ENCODE measurements at places on chromosomes 4 and X.

DNA sequence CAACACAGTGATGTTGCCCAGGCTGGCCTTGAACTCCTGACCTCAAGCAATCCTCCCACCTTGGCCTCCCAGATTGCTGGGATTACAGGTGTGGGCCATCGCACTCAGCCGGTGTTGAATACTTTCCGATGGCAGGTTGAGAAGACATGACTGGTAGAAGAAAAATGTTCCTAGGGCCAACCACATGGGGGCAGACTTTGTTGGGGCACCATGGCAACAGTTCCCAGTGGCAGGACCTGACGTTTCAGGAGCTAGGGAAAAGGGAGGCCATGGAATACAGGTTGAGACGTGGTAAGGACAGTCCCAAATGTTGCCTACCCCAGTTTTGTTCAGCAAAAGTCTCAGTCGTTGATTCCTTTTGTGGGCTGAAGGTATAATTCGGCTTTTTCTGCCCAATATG, 134.6 kb downstream of the ASMT start:
- no peak for DNase-seq

DNA sequence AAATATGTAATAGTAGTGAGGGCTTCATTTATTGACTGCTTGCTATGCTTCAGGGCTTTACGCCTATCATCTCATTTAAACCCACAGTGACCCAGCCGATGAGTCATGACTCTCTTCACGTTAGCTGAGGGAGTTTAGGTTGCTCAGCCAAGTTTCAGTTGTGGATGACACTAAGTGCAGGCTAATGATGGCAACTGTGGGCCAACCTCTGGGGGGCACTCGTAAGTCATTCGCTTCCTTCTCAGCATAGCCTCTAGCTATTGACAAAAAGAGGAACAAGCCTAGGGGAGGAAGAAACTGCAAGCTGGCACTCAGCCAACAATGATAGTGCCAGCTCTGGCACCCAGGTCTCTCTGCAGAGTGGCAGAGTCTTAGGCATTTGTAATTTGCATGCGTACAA, 325.0 kb downstream of the ARHGAP10 start:
- peak; percentile 28 for DNase-seq

DNA sequence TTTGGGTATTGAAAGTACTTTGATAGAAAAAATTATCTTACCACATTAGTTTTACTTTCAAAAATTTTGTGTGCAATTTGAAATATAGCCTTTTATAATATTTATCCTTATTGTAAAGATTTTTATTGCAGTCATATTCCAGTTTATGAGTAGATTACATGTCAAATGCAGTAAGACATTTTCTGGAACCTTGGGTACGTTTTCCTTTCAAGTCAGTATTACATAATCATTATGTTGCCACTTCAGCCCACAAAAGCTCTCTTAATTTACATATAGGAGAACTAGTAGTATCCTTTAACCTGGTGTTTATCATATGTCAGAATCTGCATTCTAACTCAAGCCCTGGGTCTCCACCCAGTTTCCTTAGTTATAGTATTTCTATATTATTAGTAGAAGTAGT, 98.5 kb downstream of the CENPC start:
- no peak for DNase-seq

GRCh38 chrX:48578661-48579128, 4.4 kb downstream of the RBM3 start:
- no peak for DNase-seq

DNA sequence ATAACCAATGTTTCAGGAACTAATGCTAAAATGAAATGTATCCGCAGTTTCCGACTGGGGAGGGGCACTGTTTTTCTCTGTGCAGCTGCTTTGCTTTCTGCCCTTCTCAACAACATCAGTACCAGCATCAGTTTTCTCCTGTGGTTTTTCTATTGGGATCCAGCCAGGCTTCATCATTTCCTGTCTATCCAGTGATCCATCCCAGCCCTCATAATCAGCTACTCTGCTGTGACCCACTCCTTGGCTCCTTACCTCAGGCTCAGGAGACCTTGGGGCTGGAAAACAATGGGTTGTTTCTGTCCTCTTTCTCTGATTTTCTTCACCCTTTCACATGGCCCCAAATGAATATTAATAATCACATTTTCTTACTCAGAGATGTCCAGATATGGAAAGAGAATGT, 222.2 kb upstream of the DKK2 start:
- DNase-seq: no peak

DNA sequence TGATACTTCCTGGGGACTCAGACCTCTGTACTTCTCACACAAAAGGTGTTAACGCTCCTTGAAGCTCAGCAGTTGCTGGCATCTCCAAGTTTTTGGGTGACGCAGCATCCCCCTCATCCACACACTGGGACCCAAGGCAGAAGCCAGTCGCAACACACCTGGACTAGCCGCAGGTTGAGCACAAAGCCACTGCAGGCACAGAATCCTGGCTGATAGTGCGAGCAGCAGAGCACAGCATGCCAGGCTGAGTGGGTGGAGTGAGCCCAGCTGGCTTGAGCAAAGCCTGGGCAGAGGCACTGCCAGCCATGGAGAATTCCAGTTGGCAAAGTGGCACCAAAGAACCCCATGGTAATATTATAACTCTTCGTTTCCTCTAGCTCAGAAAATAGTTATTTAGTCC, 873.2 kb upstream of the NDST4 start:
- DNase-seq: no peak

DNA sequence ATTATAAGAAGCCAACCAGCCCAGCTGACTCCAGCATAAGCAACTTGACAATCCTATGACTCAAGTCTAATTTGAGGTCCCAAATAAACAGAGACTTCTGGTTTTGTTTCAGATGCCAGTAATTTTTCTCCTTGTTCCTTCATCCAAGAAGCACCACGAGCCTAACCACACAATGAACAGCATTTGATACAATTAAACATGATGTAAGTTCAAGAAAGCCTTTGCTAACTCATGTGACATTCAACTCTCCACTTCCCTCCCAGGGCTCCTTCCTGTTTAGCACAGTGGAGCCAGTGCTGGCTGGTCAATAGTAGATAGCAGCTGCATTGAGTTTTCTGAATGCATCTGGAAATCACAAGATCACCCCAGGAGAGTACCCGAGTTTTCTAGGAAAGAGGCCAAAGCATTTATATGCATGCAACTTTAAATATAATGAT, 206.3 kb downstream of the ARHGAP24 start:
- no peak for DNase-seq

DNA sequence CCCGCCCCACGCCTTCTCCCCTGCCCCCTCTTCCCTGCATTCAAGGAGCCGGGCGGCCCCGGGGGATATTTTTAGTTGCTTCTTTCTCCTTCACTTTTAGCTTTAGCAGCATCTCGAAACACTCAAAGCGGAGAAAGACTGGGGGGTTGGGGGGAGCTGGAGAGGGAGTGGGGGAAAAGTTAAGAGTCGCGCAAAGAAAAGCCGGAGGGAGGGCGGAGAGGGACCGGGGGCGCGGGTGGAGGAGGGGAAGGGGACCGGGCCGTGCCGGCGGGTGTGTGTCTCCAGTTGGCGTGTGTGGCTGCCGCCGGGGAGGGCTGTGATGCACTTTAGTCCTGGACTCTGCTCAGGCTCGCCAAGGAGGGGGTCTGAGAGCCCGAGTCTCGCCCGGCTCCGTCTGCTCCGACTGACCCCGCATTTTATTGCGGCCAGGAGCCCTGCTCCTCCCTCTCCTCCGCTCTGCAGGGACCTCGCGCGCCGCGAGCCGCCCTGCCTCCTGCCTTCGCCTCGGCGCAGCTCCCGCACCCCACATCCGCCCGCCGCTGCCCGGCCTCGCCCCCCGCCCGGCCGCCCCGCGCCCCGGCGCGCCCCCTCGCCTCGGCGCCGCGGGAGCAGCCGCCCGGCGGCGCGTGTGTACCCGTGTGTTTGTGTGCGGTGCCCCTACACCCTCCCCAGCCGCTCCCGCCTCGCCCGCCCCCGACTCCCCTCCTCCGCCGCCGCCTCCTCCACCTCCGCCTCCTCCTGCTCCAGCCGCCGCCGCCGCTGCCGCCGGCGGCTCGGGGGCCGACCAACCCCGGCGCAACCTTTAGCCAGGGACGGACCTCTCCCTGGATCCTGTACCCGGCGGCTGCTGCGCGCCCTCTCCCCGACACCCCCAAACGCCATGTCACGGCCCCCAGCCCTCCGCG, 1.4 kb downstream of the ZNF827 start:
- DNase-seq: peak; percentile 12

GRCh38 chrX:96689991-96690390, 5.3 kb downstream of the DIAPH2 start:
- no peak for DNase-seq

- DNase-seq: no peak
Measured at GRCh38 chr4:47785153-47785552, 52.7 kb downstream of the CORIN start.

DNA sequence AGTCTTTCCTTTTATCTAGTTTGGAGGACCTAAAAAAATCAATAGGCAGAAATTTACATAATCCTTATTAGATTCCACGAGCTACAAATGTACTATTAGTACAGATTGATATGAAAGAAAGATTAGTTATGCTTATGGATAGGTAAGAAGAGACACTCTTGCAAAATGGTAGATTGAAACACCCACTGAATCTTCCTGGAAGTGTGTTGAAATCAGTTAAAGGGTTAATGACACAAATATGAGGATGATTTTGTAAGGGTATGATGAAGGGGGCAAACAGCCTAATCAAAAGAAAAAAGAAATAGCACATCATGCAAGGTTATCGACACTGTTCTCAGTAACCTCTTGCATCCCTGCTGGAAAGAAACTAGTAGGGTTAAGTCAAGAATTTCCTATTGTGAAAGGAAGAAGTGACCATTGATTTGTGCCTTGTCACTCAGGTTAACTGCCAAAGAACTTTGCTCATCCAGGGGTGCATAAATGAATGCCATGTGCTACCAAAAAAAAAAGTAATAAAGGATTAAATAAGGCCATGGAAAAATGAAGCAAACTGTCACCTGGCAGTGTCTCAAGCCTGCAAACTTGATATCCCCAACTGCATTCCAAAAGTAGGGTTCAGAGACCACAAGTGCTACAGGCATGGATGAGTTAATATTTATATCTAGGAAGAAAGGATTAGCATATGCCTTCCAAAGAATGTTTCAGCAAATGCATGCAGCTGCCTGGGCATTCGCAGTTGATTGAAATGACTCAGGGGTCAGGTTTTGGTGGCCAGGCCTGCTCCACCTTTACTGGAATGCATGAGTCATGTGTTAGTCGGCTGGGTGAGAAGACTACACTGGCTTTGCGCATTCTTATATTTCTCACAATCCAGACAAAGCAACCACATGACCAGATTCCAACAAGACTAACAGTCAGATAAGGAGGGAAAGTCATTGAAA, 78.3 kb upstream of the ATXN3L start:
- no peak for DNase-seq

- DNase-seq: no peak
Measured at GRCh38 chr4:76998251-76998901, 48.8 kb downstream of the SEPTIN11 start.

DNA sequence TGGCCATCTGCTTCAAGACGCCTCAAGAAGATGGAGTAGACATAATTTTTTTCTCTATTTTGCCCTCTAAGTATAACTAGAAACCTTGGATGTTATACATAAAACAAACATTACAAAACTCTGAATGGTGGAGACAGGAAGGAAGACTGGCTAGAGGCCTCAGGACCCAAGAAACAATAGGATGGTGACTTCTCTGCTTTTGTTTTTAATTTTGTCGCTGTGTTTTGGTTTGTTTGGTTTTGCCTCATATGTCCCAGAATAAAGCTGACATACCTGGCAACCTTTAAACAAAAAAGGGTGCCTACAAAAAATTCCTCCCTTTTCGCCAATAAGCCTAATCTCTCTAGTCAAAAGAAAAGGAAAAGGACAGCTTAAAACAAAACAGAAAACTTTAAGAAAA, 109.1 kb downstream of the PPP4R3C start:
- DNase-seq: no peak

- no peak for DNase-seq
Measured at GRCh38 chr4:174281182-174281737, 2.2 kb downstream of the FBXO8 start.

GRCh38 chr4:120317713-120318112, 251.1 kb upstream of the MAD2L1 start:
- no peak for DNase-seq

- no peak for DNase-seq
Measured at GRCh38 chr4:147840838-147841738, 109.2 kb downstream of the ARHGAP10 start.

DNA sequence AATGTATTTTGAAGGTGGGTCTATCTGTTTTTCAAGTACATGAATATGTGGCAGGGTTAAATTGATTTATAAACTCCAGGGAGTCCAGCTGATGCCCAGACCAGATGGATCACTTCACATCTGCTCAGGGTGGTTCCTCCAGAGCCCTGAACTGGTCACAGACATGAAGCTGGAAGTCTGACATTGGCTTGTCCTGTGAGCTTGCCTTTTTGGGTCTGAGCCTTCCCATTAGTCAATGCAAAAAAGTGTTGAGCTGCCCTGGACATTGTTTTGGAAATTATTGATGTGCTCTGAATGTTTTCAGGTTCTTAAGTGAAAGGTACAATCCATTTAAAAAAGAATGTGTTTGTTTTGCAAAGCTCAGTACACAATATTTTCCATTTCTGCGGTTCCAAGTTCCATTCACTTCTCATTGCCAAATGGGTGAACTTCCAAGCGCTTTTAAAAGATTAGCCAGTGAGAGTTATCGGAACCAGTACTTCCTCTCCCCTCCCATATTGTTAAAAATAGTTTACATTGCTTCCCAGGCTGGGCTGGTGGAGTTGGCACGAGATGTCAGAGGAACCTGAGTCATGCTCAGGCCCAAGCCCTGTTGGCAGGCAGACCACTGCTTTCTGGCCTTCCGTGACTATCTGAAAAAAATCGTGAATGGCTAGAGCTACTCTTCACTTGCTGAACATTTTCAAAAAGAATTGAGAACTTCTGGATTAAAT, 52.1 kb downstream of the PDGFRA start:
- no peak for DNase-seq

DNA sequence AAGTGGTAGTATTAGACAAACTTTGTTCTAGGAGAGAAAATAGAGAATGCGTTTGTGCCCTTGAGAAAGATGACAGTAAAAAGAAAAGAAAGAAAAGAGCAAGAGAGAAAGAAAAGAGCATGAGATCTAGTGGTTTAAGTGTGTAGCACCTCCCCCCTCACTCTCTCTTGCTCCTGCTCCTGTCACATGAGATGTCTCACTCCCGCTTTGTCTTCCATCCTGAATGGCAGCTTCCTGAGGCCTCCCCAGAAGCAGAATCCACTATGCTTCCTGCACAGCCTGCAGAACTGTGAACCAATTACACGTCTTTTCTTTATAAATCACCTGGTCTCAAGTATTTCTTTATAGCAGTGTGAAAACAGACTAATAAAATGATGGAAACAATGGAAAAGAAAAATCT, 499.6 kb downstream of the ACTRT1 start:
- no peak for DNase-seq

DNA sequence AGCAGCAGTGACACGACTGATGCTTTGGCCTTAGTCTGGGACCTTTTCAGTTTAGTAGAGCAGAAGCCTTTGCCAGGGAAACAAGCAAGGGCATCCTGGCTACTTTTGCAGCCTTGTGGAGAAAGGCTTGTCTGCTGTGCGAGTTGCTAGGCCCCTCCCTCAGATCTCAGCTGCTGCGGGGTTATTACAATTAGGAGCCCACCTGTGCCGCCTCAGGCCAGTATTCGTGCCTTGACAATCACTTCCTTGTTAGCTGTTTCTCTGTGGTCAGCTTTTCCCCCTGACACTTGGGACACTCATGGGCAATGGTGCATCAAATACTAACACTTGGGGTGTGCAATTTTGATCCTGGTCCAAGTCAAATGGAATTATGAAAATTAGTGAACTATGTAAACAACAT, 67.9 kb downstream of the SH2D1A start:
- DNase-seq: no peak

- no peak for DNase-seq
Measured at GRCh38 chr4:152586668-152587067, 50.8 kb upstream of the FBXW7 start.

- DNase-seq: no peak
Measured at GRCh38 chr4:69531251-69531650, 35.5 kb upstream of the UGT2B4 start.

GRCh38 chr4:134202166-134202956, 772 bp upstream of the PABPC4L start:
- no peak for DNase-seq
